ENCODE measurements at places on chromosomes 11 and 22.

GRCh38 chr11:117752721-117753237, 44.2 kb downstream of the DSCAML1 start:
- DNase-seq = no peak

- DNase-seq = no peak
These were observed 1128.2 kb downstream of the BRD1 start for GRCh38 chr22:48699511-48699910.

DNA sequence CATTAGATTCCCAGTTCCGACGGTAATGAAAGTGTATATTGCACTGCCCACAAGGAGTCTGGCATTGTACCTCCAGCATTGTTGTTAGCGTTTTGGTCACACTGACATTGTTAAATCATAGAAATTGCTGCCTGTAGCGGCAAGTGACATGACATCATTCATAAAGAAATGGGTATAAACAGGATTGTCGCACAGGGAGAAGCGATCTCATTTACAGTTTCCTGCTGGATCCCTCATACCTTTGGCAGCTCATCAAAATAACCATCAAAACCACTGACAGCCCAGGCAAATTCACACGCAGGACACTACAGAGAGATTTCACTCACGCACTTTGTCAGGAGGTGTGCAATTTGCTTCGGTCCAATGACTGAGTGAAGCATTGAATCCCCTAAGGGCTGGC, 3.5 kb downstream of the HTR3B start:
- peak; percentile 6 for DNase-seq

DNA sequence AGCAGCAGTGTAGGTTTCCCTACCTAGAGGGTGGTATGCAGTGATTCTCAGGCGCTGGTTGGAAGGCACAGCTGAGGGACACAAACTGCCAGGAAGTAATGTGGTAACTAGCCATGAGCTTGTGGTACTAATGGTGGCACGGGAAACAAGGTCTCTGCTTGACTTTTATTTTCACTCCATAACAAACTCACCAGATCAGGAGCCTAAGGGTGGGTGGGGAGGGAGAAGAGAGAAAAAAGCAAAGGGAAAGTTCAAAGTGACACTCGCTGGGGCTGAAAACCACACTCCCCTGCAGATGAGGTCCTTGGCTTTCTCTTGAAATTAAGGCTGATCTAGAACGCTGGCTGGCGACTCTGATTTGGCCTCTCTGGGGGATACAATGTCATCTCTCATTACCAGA, 22.0 kb downstream of the TRAF6 start:
- no peak for DNase-seq

GRCh38 chr11:78800756-78801155, 226.1 kb upstream of the NARS2 start:
- no peak for DNase-seq

GRCh38 chr11:110447343-110447742, 17.6 kb downstream of the FDX1 start:
- no peak for DNase-seq

DNA sequence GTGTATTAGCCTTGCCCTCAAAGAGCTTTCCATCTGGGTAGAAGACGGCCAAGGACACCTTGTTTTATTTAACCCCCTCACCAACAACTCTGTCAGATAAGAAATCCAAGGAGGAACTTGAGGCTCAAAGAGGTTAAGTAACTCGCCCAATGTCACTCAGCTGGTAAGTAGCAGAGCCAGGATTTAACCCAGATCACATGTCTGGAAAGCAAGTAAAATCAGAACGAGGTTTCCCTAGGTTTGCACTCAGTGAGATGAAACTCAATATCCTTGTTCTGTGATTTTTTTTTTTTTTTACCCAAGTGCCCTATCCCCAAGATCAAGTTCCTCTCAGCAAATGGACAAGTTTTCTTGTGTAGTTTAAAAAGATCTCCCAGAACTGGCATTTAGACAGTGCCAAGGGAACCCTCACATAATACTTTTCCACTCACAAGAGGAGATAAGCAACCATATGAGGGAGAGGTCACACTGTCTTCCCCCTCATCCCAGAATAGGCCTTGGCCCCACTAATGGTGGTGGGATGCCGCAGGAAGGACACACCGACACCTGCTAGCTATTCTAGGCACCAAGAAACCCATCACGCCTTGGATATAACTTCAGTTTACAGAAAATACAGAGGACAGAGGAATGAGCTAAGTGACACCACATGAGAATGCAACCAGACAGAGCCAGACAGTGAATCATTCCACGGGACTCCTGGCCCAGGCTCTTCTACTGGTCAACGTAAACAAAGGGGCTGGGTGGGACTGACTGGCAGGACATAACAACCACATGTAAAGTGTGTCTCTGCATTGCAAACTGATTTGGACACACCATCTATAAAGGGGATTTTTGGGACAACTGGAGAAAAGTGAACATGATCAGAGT, 8.6 kb upstream of the ARAP1 start:
- no peak for DNase-seq

DNA sequence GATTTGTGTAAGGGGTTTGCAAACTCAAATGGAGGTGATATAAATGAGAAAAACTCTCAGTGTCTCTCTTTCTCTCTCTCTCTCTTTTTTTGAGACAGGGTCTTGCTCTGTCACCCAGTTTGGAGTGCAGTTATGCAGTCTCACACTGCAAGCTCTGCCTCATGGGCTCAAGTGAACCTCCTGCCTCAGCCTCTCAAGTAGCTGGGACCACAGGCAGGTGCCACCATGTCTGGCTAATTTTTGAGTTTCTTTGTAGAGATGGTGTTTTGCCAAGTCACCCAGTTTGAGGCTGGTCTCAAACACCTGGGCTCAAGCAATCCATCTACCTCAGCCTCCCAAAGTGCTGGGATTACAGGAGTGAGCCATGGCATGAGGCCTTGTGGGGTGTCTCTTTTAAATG, 2.9 kb downstream of the BIRC3 start:
- DNase-seq = no peak

DNA sequence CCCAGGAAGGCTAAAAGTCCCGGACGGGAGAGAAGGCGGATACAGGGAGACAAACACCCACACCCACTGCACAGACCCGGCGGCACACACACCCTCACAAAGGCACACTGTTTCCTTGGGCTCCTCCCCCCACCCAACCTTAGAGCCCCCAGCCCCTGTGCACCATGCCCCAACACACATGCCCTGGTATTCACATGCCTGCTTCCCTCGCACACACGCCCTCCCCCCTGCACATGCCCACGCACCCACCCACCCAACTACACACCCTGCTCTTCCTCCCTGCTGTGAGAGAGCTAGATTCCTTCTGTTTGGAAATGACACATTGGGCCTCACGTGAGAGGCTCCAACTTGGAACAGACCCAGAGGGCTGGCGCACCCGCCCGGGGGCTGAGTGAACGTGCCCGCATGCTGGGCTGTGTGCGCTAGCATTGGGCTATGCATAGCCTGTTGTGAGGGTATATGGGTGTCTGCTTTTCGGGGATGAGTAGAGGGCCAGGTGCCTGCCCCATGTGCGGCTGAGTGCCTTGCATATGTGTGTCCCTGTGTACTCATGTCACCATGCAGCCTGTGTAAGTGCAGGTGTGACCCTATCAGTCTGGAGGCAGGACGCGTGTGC, 518 bp upstream of the CHRM1 start:
- DNase-seq = no peak

DNA sequence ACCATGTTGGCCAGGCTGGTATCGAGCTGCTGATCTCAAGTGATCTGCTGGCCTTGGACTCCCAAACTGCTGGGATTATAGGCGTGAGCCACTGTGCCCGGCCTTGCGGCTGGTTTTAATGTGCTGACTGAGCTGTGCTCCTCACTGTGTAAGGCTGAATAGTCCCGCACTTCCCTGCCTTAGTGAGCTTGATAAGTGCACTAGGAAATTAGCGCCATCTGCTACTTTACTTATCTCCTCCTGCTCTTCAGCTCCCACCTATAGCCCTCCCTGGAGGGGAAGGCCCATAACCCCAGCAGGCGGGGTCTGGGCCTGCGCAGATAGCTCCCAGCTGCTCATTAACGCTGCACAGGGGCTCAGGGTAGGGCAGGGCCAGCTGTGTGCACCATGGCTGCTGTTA, 49.4 kb downstream of the CLMP start:
- DNase-seq = no peak

- no peak for DNase-seq
These were observed 17.4 kb upstream of the GNB1L start for GRCh38 chr22:19871845-19872778.

GRCh38 chr11:64529559-64530520, 61.2 kb upstream of the SLC22A12 start:
- DNase-seq = no peak

GRCh38 chr11:75158241-75158640, 7.3 kb downstream of the SLCO2B1 start:
- no peak for DNase-seq

DNA sequence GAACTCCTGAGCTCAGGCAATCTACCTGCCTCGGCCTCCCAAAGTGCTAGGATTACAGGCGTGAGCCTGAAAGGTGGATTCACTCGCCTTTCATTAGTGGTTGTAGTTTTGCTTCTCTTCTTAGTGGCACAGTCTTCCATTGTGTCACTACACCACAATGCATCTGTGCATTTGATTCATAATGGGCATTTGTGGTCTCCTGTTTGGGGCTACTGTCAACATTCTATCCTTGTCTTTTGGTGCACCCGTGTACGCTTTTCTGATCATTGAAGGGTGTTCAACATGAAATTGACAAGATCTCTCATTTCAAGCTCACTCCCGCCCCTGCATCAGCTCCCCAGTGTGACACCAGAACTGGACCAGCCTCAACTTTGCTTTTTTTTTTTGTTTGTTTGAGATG, 2.0 kb upstream of the SYT12 start:
- no peak for DNase-seq

DNA sequence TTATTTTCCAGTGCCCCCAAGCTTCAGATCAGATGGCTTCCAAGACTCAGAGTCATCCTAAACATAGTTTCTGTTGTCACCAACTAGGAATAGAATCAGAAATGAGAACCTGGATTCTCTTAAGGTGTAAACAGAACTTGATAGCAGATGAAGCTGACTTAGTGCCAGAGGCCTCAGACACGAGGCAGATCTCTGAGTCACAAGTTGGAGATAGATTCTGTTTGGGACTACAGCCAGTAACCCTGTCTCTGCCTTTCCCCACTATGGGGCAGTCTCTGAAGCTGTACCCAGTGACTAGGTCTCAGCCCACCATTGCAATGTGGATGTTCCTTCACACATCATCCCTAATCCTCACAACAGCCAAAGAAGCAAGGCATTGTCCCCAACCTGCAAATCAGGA, 25.4 kb downstream of the NEU3 start:
- DNase-seq = no peak

DNA sequence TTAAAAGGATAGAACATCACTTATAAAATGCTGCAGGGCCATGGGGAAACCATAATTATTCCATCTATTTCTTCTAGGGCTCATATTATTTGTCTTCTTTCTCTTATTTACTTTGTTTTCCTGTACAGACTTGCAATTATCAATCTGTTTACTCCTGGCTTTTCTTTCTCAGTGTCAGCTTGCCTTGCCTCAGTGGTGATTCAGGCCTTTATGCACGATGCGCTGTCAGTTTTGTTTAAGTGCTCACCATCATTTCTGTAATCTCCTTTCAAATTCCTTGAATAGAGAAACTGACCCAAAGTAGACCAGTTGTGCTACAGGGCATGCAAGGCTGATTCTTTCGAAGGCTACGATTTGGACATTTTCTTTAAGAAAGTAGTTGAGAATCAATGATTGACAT, 4.7 kb downstream of the PDHX start:
- no peak for DNase-seq

GRCh38 chr11:66745356-66746235, 16.6 kb upstream of the SPTBN2 start:
- no peak for DNase-seq

GRCh38 chr22:34055525-34056200, 135.4 kb upstream of the LARGE1 start:
- DNase-seq = no peak

GRCh38 chr22:24463071-24463760, 31.9 kb upstream of the UPB1 start:
- DNase-seq = no peak

- no peak for DNase-seq
These were observed 44.6 kb downstream of the FZD4 start for GRCh38 chr11:86910592-86910991.

- no peak for DNase-seq
These were observed 142.9 kb downstream of the CCDC81 start for GRCh38 chr11:86517557-86517956.

GRCh38 chr11:61048368-61049062, 53.8 kb upstream of the CD5 start:
- DNase-seq = no peak

DNA sequence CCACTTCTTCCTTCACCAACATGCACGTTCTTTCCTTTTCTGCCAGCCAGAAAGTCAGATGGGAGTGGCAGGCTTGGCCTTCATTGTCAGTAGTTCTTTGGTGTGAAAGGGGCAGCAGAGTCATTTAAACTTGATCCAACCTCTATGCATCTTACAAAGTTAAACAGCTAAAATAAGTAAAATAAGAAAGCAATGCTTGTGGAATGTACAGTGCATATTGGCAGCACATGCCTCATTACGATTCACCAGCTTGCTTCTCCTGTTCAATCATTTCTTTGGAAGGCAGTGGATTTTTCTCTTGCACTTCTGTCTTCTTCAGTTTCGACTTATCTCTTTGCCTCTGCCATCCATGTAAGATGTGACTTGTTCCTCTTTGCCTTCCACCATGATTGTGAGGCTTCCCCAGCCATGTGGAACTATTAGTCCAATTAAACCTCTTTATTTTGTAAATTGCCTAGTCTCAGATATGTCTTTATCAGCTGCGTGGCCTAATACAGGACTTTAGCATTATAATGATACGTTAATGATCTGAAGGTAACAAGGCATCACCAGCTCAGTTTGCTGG, 14.8 kb downstream of the LGALS12 start:
- no peak for DNase-seq

GRCh38 chr11:30015725-30016412, 961 bp downstream of the KCNA4 start:
- no peak for DNase-seq

DNA sequence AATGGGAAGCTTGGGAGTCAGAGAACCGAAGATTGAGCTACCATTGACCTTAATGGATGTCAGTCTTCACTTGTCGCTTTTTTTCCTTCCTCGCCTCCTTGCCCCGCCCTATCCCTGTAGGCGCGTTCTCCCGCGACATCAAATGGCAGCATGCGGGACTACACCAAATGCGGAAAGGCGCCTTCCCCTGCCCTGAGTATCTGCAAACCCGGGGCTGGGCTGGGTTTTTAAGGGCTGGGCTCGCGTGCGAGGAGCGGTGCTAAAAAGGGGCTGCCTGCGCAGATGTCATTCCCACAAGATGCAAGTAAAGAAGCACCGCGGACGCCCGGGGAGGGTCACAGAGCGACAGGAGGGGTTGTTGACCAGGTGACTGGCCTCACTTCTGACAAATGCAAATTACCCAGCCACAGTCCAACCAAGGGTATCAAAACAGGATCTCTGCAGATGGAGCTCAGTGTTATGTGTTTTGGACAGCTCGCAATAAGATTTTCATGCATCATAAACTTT, 4.7 kb upstream of the FAM111B start:
- no peak for DNase-seq

- no peak for DNase-seq
These were observed at the start of gene EHBP1L1 for GRCh38 chr11:65575568-65576231. Gene EHBP1L1 (plus strand): TSS chr11:65576053. CDS start chr11:65576303, 250 bp downstream.
